M059J (cell line): ENCODE measurements at places on chromosomes 16 and 17. TPM values are rescaled to one million over a fixed set of nuclear protein-coding genes. Genes with fewer than 3 reads are reported as not detected.

The BAIAP2 gene
- total RNA-seq = 11.1 and 21.8 TPM in 2 replicates

The SLFN12 gene
- total RNA-seq = 39.4 and 39.6 TPM in 2 replicates

The FNDC8 gene
- total RNA-seq = not detected in 2 replicates

The CFAP119 gene
- total RNA-seq = 4.8 and 5.2 TPM in 2 replicates

The SCNN1G gene
- total RNA-seq = not detected in 2 replicates
